Thoracic aorta (tissue), 2 donors: ENCODE measurements at places on chromosomes 12 and 14.

DNA sequence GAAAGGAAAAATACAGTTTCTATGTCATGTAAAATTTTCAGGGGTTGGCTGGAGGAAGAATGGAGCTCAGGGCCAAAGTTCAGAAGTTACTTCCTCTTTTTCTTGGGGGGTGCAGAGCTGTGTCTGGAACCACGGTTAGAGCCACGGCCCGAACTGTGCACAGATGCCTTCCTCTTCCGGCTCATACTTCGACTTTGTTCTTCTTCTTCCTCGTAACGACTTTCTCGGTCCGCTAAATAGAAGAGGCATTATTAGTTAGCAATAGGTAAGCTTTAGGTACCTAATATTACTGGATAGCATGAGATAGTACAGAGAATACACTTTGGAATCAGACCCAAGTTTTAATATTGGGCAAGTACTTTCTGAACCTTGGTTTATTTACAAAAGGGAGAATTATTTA, 31.2 kb downstream of the SUPT16H start:
- H3K4me3 ChIP-seq: no peak overlapping the region
- H3K4me1 ChIP-seq: no peaks in the 10 kb centered on the region
- no peak for DNase-seq

DNA sequence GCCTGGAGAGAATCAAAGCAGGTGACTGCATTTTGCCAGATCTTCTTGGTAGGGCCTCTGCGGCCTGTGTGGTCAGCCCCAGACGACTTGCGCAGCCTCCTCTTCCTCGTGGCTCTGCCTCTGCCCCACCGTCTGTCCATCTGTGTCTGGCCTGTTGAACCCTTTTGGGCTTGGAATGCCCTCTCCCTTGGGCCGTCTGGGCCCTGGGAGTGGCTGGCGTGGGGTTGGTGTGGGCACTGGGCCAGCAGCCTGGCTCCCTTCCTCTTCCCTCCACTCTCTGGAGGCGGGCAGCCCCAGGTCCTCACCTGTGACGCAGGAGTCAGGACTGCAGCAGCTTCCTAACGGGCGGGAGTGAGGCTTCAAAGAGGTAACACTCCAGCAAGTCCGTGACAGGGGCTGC, 9.7 kb upstream of the CCDC197 start:
- H3K4me1 ChIP-seq: peaks cover 51% of the 10 kb centered on the region
- DNase-seq: no peak
- H3K27ac ChIP-seq: peak overlapping the region; percentile 66
- H3K4me3 ChIP-seq: peak overlapping the region; percentile 2
- H3K36me3 ChIP-seq: no peaks in the 10 kb centered on the region
- H3K27me3 ChIP-seq: no peaks in the 10 kb centered on the region

DNA sequence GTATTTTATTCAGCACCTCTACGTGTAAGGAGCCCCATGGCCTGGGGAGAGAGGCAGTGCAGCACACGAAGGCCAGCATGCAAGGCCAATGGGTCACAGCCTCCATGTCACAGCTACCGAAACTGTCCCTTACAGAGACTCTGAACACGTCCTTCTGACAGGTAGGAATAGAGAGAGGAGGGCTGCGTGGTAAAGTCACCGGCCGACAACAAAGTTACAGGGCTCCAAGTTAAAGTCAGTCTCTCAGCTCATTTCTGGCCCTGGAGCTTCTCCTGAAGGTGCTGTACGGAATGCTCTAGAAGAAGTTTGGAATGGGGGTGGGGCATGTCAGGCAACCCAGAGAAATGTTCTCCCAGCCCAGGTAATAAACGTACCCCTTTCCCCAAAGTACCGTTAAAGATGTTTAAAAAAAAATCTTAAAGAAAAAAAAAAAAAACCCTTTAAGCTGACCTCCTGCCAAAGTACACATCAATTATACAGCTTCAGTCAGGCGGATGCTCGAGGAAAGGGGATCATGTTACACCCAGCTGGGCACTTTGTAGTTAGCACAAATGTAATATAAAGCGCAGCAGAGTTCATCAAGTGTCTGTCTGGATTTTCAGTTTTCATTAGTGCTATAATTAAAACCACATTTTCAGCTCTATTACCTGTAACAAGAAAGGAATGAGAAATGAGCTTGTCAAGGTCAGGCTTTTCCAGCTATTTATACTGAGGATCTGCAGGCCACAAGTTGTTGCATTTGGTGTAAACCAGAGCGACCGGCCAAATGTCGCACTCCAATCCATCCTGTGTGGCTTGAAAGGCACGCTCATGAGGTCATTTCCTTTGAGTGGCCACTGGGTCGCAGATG, 53.3 kb upstream of the CDKN3 start:
- no peak for DNase-seq
- H3K27ac ChIP-seq: no peak overlapping the region
- H3K27me3 ChIP-seq: no peaks in the 10 kb centered on the region
- no peak overlapping the region for H3K4me3 ChIP-seq
- no peaks in the 10 kb centered on the region for H3K36me3 ChIP-seq
- H3K4me1 ChIP-seq: no peaks in the 10 kb centered on the region

GRCh38 chr12:28869197-28869596, 279.9 kb upstream of the FAR2 start:
- no peaks in the 10 kb centered on the region for H3K27me3 ChIP-seq
- no peak overlapping the region for H3K27ac ChIP-seq
- no peak overlapping the region for H3K4me3 ChIP-seq
- H3K36me3 ChIP-seq: no peaks in the 10 kb centered on the region

GRCh38 chr12:121145221-121145620, 12.5 kb downstream of the P2RX7 start:
- no peaks in the 10 kb centered on the region for H3K36me3 ChIP-seq
- DNase-seq: no peak
- no peaks in the 10 kb centered on the region for H3K4me1 ChIP-seq

GRCh38 chr12:42296503-42297109, 29.3 kb downstream of the ZCRB1 start:
- DNase-seq: no peak
- H3K4me3 ChIP-seq: no peak overlapping the region
- no peaks in the 10 kb centered on the region for H3K36me3 ChIP-seq

GRCh38 chr14:34620115-34620514, 9.8 kb downstream of the SNX6 start:
- H3K4me1 ChIP-seq: peaks cover 6% of the 10 kb centered on the region
- H3K36me3 ChIP-seq: peaks cover 10% of the 10 kb centered on the region
- no peaks in the 10 kb centered on the region for H3K27me3 ChIP-seq
- no peak overlapping the region for H3K4me3 ChIP-seq
- no peak overlapping the region for H3K27ac ChIP-seq

DNA sequence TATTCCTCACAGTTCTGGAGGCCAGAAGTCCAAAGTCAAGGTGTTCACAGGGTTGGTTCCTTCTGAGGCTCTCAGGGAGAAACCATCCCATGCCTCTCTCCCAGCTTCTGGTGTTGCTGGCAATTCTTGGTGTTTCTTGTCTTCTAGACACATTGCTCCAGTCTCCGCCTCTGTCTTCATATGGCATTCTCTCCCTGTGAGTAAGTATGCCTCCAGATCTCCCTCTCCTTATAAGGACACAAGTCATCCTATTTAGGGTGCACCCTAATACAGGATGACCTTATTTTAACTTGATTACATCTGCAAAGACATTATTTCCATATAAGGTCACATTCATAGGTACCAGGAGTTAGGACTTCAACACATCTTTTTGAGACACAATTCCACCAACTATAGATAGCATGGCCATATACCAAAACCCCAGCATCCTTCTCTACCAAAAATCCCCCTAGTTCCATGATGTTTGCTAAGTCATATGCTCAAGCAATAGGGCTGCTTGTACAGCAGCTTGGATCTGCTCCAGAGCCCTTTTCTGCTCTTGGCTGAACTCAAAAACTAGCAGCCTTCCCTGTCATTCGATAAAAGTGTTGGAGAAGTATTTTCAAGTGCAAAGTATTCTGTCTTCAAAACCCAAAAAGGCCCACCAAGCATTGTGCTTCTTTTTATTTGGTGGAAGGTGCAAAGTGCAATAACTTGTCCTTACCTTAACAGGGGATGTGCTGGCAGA, 79.2 kb upstream of the CMKLR1 start:
- H3K36me3 ChIP-seq: no peaks in the 10 kb centered on the region
- H3K4me3 ChIP-seq: no peak overlapping the region
- no peak for DNase-seq
- no peak overlapping the region for H3K27ac ChIP-seq
- H3K4me1 ChIP-seq: peaks cover 5% of the 10 kb centered on the region

DNA sequence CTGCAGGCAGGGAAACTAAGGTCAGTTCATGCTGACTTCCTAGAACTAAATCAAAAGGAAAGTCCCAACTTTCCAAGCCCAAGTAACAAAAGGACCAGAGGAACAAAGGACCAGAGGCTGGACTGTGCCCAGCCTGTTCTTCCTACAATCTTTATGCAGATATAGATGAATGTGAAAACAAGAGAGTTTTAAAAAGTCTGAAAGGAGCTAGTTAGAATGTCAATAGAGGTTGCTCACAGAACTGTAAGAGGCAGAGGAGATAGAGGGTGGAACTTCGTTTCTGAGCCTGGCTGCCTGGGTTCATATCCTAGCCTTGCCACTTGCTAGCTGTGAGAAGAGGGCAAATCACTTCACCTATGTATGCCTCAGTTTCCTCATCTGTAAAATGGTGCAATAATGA, 30.0 kb upstream of the CCDC63 start:
- H3K27ac ChIP-seq: no peak overlapping the region
- no peak for DNase-seq
- H3K4me1 ChIP-seq: no peaks in the 10 kb centered on the region
- no peaks in the 10 kb centered on the region for H3K27me3 ChIP-seq

DNA sequence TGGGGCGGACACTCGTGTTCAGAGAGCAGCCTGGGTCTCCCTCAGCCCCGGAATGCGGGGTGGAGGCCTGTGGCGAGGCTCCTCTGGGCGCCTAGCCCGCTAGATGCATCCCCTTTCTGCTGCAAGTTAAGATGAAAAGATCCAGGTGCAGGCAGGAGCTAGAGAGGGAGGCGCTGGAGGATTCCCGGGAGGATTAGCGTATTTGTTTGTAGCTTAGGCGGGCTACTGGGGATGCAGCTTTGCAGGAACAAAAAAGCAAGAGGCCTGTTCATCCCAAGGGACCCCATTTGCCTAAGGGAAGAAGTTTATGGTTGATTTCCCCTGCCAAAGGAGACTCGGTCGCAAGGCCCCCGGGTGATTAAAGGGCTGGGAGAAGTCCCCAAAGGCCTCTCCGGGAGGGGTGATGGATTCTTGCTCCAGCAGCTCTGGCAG, 824 bp downstream of the CCDC177 start:
- H3K27ac ChIP-seq: no peak overlapping the region
- DNase-seq: no peak
- H3K4me1 ChIP-seq: peaks cover 21% of the 10 kb centered on the region
- H3K27me3 ChIP-seq: no peaks in the 10 kb centered on the region

DNA sequence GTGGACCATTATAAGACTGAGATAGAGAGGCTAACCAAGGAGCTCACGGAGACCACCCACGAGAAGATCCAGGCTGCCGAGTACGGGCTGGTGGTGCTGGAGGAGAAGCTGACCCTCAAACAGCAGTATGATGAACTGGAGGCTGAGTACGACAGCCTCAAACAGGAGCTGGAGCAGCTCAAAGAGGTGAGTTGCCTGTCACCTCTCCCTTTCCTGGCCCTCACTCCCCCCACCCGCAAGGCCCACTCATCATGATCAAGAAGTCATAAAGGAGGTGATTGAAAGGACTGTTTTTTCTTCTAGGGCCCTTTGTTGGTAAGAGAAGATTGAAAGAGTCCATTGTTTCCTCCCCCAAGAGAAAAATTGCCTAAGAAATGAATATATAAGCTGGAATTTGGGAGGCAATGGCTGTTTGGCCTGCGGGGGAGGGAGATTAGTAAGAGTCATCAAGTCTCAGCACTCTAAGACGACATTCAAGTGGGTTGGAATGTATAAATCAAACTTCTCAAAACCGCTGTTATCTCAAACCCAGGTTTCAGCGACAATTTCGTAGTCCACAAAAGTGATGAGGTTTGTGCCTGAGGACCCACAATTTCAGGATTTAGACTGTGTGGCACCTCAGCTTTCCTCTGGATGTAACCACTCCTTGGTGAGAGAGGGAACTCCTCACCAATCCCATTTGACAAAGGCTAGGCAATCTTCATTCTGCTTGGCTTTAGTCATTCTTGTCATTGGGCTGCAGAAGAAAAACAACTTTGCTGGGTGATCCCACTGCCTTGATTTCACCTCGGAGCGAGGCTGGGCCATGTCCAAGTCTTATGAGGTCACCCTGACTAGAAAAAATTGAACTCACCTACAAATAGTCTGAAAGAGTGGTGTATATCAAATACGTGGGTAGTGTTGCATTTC, 966 bp downstream of the BICD1 start:
- H3K36me3 ChIP-seq: no peaks in the 10 kb centered on the region
- peaks cover 21% of the 10 kb centered on the region for H3K4me1 ChIP-seq
- DNase-seq: peak; percentile 8

- no peaks in the 10 kb centered on the region for H3K27me3 ChIP-seq
- H3K4me3 ChIP-seq: no peak overlapping the region
- DNase-seq: no peak
- H3K27ac ChIP-seq: no peak overlapping the region
- H3K36me3 ChIP-seq: no peaks in the 10 kb centered on the region
Observed at GRCh38 chr12:89927226-89927698, 218.6 kb upstream of the ATP2B1 start.

DNA sequence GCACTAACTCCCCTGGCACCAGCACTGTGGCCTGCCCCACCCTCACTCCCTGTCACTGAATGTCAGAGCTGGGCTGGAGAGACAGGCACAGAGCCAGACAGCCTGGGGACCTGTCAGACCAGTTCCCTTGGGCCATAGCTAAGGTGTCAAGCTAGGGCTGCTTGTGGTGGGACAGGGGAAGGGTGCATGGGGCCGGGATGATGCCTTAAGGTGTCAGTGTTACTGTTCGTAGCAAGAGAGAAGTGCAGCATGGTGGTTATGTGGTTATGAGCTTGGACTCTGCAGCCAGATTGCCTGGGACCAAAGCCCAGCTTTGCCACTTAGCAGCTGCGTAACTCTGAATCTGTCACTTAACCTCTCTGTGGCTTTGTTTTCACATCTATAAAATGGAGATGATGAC, 3.8 kb downstream of the RAPGEF3 start:
- DNase-seq: no peak
- H3K4me1 ChIP-seq: peaks cover 83% of the 10 kb centered on the region
- no peaks in the 10 kb centered on the region for H3K27me3 ChIP-seq
- H3K36me3 ChIP-seq: peaks cover 6% of the 10 kb centered on the region
- H3K27ac ChIP-seq: peak overlapping the region; percentile 96

DNA sequence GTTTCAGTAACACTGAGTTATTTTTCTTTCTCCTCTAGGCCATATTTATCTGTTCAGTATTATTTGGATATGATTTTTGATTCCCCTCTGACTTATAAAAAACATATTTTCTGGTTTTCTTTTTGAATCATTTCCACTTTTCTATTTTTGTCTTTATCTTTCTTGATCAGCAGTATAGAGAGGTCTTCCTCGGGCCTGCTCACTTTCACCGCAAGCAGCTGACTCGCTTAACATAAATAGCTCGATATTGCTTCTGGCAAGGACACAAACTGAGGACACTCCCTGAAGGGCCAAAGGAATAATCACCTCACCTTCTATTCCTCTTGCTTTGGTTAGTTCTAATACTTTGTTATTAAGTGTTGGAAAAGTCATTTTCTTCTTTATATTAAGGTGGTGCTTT, 25.8 kb upstream of the TRHDE start:
- H3K36me3 ChIP-seq: no peaks in the 10 kb centered on the region
- H3K27ac ChIP-seq: no peak overlapping the region
- H3K4me3 ChIP-seq: no peak overlapping the region

GRCh38 chr12:10094646-10095395, 4.0 kb downstream of the CLEC1A start:
- peaks cover 3% of the 10 kb centered on the region for H3K4me1 ChIP-seq
- H3K36me3 ChIP-seq: no peaks in the 10 kb centered on the region
- H3K27ac ChIP-seq: no peak overlapping the region
- H3K27me3 ChIP-seq: no peaks in the 10 kb centered on the region
- DNase-seq: no peak
